ENCODE measurements at places on chromosomes 4 and X. TPM values are rescaled to one million over a fixed set of nuclear protein-coding genes. Genes with fewer than 3 reads are reported as not detected.

- no peak for DNase-seq
Measured at GRCh38 chr4:108833046-108833445, 70.2 kb upstream of the ETNPPL start.

The PCDH10 gene
- not detected for total RNA-seq

DNA sequence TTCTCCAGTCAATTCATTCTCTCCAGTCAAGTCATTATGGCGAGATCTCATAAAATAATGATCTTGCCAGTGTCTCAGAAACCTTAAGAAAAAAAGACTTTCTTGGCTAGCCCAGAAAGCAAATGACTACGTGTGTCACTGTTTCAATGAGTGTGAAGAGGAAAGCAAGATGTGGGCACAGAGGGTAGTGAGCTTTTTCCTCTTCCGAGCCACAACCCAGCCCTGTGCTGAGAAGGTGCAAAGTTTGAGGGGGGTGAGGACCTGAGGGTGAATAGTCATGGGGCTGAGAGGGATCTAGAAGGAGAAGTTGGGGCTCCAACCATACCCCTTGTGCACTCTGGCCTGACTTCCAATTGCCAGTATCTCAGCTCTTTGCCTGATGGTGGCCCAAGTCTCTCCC lies 85.6 kb upstream of the EGFL6 start:
- no peak for DNase-seq

- no peak for DNase-seq
Measured at GRCh38 chrX:111634823-111635729, 45.9 kb upstream of the ALG13 start.

The RLIM gene
- 36.3 TPM for total RNA-seq

The JADE3 gene
- 0.43 TPM for total RNA-seq

- no peak for DNase-seq
Measured at GRCh38 chr4:56755901-56756300, 65.6 kb downstream of the SPINK2 start.

The VSIG1 gene
- 4.4 TPM for total RNA-seq
